ENCODE measurements at places on chromosomes 7 and 10.

- H3K4me1 ChIP-seq = no peaks in the 10 kb centered on the region
- H3K27ac ChIP-seq = no peak overlapping the region
- H3K27me3 ChIP-seq = no peaks in the 10 kb centered on the region
- H3K36me3 ChIP-seq = peaks cover 27% of the 10 kb centered on the region
Measured at GRCh38 chr10:45608052-45608451, 64.5 kb downstream of the ZFAND4 start.

DNA sequence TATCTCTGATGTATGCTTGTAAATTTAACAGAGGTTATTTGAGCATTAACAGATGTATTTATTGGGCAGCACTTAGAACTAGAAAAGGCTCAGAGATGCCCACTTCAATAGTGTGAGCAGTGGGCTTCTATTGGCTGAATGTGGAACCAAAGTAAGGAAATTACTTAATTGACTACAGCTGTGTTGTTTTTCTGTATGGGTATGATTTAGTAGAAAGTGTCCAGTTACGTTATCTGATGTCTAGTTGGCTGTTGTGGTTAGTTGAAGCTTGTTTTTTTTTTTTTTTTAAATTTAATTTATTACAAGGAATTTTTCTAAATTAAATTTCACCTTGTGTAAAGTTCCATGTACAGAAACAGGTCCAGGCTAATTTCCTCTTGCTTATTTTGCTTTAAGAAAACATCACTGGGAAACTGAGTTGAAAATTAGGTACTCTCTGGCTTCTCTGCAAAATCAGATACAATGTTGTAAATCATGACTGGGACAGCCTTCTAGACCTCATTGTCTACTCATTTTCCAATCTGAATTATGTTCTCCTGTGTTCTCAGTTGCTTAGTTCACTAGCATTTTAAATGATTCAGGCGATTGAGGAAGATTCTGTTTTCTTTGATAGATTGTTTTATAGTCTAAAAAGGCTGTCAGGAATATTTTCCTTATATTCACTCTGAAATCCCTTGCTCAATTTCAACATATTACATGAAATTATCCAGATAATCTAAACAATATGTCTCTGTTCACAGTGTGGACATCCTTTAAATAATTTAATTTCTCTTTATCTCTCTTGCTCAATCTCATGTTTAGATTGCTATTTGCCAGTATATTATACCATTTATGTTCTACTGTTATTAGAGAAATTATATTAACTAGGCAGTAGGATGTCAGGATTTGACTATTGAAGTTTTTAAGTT is 53.0 kb downstream of the PHF14 start:
- H3K4me1 ChIP-seq = no peaks in the 10 kb centered on the region
- no peak overlapping the region for H3K27ac ChIP-seq
- peaks cover 26% of the 10 kb centered on the region for H3K36me3 ChIP-seq
- DNase-seq = no peak
- H3K4me3 ChIP-seq = no peak overlapping the region
- no peaks in the 10 kb centered on the region for H3K27me3 ChIP-seq

GRCh38 chr7:156656598-156656997 is 16.0 kb downstream of the RNF32 start:
- H3K4me1 ChIP-seq = no peaks in the 10 kb centered on the region
- DNase-seq = no peak
- H3K27ac ChIP-seq = no peak overlapping the region
- peaks cover 6% of the 10 kb centered on the region for H3K36me3 ChIP-seq
- no peak overlapping the region for H3K4me3 ChIP-seq

GRCh38 chr10:34260904-34261303 is 554.2 kb downstream of the PARD3 start:
- no peak overlapping the region for H3K4me3 ChIP-seq
- no peak for DNase-seq
- no peaks in the 10 kb centered on the region for H3K4me1 ChIP-seq

DNA sequence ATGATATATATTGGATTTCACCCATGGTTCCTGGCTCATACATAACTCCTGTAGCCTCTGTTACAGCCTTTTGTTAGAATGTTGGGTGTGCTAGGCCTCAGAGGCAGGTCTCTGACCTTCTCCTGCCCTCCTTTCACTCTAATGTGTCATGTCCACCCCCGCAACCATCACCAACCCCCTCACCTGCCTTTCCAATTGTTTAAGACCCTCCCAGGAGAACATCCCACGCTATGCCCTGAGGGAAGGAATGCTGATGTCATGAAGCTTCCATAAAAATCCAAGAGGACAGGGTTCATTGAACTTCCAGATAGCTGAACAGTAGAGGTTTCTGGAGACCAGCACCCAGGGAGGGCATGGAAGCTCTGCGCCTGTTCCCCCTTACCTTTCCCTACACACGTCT is 30.8 kb upstream of the C10orf67 start:
- peaks cover 2% of the 10 kb centered on the region for H3K36me3 ChIP-seq
- H3K27ac ChIP-seq = no peak overlapping the region
- peaks cover 11% of the 10 kb centered on the region for H3K27me3 ChIP-seq
- DNase-seq = no peak
- peaks cover 22% of the 10 kb centered on the region for H3K4me1 ChIP-seq

DNA sequence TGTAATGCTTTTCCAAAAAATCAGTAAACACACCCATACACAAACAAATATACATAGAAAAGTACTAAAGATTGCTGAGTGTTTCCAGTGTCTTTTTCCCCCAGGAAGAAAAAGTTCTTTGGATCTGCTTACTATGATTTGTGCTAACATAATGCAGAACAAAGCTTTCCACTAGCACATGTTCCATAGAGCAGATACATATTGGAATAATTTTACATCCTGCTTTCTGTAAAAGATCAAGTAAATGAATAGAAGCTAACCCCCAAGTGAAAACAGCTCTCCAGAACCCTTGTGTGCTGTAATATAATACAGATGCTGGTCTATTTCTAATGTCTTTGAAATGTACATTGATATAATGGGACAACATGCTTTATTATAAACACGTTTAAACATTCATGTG is 125.5 kb downstream of the PON1 start:
- H3K36me3 ChIP-seq = no peaks in the 10 kb centered on the region
- DNase-seq = no peak
- no peak overlapping the region for H3K27ac ChIP-seq
- H3K4me1 ChIP-seq = no peaks in the 10 kb centered on the region

GRCh38 chr7:123994449-123994848 is 38.4 kb downstream of the TMEM229A start:
- H3K27ac ChIP-seq = no peak overlapping the region
- H3K27me3 ChIP-seq = no peaks in the 10 kb centered on the region
- DNase-seq = no peak
- no peaks in the 10 kb centered on the region for H3K36me3 ChIP-seq

- H3K4me1 ChIP-seq = peaks cover 33% of the 10 kb centered on the region
- no peak overlapping the region for H3K27ac ChIP-seq
- no peak for DNase-seq
- H3K4me3 ChIP-seq = no peak overlapping the region
Measured at GRCh38 chr7:32937344-32938174, 19.7 kb upstream of the FKBP9 start.

DNA sequence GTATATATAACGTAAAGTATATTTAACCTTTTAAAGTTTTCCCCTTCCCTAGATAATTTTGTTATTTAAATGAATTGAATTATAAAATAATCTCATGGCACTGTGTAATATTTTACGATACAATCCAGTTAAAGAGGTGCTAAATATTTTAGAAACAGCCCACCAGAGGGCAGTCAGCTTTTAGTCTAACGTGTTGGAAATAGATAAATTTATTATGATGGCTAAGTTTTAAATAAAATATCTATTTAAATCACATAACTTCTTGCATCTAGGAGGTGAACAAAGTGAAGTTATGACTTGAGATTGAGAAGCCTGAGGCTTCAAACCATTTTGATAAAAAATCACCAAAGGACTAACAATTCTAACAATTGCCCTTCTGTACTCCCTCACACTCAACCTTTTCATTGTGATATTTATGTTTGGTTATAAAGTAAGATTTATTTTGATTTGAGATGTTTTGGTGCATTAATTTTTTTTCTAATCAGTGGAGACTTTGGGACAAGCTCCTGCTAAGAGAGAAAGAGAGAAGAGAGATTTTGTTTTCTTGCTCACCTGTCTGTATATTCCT is 171.5 kb upstream of the SP4 start:
- peaks cover 2% of the 10 kb centered on the region for H3K4me1 ChIP-seq
- no peaks in the 10 kb centered on the region for H3K36me3 ChIP-seq
- no peak overlapping the region for H3K4me3 ChIP-seq
- H3K27me3 ChIP-seq = peaks cover 15% of the 10 kb centered on the region
- no peak overlapping the region for H3K27ac ChIP-seq
- DNase-seq = no peak

DNA sequence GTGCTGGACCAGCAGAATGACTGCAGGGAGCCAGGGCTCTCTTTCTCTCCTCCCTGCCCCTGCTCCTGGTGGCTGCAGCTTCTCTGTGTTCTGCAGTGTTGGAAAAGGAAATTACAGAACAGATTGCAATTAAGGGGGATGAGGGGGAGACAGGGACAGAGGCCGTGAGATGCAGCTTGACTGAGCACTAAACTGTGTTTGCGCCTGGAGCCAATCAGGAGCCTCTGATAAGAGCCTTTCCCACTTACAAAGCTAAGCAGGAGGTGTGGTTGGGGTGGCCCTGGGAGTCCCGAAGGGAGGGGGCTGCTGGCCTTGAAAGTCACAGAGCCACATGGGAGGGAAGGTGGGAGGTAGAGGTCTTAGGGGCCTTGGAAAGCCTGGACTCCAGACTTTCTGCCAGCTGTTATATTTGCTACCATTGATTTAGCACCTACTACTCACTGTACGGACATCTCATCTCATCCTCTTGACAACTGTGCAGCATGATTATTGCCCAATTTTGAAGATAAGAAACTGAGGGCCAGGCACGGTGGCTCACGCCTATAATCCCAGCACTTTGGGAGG is 26.7 kb downstream of the TRIM8 start:
- H3K4me1 ChIP-seq = peaks cover 19% of the 10 kb centered on the region
- no peaks in the 10 kb centered on the region for H3K36me3 ChIP-seq
- no peaks in the 10 kb centered on the region for H3K27me3 ChIP-seq
- H3K27ac ChIP-seq = no peak overlapping the region
- H3K4me3 ChIP-seq = no peak overlapping the region
- DNase-seq = no peak

- peaks cover 31% of the 10 kb centered on the region for H3K4me1 ChIP-seq
- peaks cover 4% of the 10 kb centered on the region for H3K36me3 ChIP-seq
- H3K27me3 ChIP-seq = no peaks in the 10 kb centered on the region
- H3K27ac ChIP-seq = no peak overlapping the region
Measured at GRCh38 chr10:12459340-12459739, 110.0 kb downstream of the CAMK1D start.

DNA sequence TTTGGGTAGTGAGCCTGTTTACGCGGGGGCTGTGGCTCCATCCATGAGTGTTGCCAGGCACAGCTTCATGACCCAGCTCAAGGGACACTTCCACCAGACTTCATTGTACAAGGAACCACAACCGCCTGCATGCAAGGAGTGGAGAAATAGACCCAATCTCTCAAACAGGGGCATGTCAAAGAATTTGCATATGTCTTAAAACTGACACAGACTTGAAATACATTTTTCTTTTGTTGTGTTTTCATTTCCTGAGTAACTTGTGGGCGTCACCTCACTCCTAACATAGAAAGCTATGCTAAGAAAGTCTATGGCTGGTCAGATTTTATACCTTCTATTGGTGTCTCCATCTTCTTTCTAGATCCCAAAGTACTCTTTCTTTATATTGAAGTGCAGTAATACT is 266.2 kb upstream of the RNF32 start:
- no peaks in the 10 kb centered on the region for H3K36me3 ChIP-seq
- H3K27me3 ChIP-seq = no peaks in the 10 kb centered on the region
- H3K4me1 ChIP-seq = no peaks in the 10 kb centered on the region
- H3K4me3 ChIP-seq = no peak overlapping the region
- H3K27ac ChIP-seq = no peak overlapping the region

GRCh38 chr10:121500701-121501332 is 97.4 kb downstream of the FGFR2 start:
- no peaks in the 10 kb centered on the region for H3K27me3 ChIP-seq
- no peak overlapping the region for H3K4me3 ChIP-seq
- H3K27ac ChIP-seq = no peak overlapping the region
- H3K36me3 ChIP-seq = no peaks in the 10 kb centered on the region

DNA sequence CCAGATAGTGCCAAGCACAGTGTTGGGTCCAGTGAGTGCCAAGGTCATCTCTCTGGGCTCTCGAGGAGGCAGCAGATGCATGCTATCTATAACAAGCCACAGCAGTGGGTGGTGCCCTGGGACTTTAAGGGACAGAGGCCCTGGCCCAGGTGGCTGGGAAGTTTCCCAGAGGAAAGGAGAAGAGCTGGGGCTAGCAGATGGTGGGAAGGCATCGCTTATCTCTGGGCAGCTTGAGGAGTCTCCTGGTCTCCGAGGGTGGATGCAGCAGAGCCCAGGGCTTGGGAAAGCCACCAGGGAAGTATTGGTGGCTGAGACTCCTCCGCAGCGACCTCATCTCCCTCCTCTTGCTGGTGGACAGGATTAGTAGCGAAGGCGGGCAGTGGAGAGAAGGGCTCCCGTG is 63.4 kb upstream of the LRRC4 start:
- H3K27ac ChIP-seq = peak overlapping the region; percentile 62
- H3K27me3 ChIP-seq = no peaks in the 10 kb centered on the region
- DNase-seq = no peak

- peaks cover 2% of the 10 kb centered on the region for H3K36me3 ChIP-seq
- H3K27ac ChIP-seq = peak overlapping the region; percentile 88
- no peak overlapping the region for H3K4me3 ChIP-seq
- H3K27me3 ChIP-seq = no peaks in the 10 kb centered on the region
- DNase-seq = no peak
- peaks cover 11% of the 10 kb centered on the region for H3K4me1 ChIP-seq
Measured at GRCh38 chr10:86878983-86879713, 78.3 kb downstream of the MMRN2 start.

- no peaks in the 10 kb centered on the region for H3K36me3 ChIP-seq
- H3K4me1 ChIP-seq = peaks cover 8% of the 10 kb centered on the region
- no peak for DNase-seq
Measured at GRCh38 chr10:89283025-89283935, 18.6 kb upstream of the IFIT2 start.

- no peak for DNase-seq
- H3K36me3 ChIP-seq = peaks cover 29% of the 10 kb centered on the region
- H3K4me3 ChIP-seq = no peak overlapping the region
- peaks cover 8% of the 10 kb centered on the region for H3K4me1 ChIP-seq
- no peaks in the 10 kb centered on the region for H3K27me3 ChIP-seq
Measured at GRCh38 chr10:96935148-96935547, 103.0 kb downstream of the LCOR start.

DNA sequence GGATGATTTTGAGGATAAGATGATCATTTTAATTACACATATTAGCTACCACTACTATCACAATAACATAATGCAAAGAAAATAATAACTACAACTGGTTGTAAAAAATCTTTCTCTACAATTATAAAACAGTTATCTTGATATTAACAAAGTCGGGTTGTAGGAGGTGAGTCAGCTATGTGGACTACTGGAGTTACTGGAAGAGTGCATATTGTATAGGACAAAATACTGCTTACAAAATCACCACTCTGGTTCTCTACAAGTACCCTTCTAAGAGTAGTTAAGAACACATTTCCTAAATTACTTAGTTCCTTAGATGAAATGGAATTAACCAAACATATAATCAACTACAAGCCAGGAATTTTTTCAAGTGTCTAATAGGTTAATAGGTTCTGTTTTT is 74.1 kb downstream of the HYCC1 start:
- no peak overlapping the region for H3K4me3 ChIP-seq
- peaks cover 4% of the 10 kb centered on the region for H3K36me3 ChIP-seq
- no peak for DNase-seq
- H3K27ac ChIP-seq = no peak overlapping the region
